ENCODE measurements at places on chromosomes 16 and 17.

DNA sequence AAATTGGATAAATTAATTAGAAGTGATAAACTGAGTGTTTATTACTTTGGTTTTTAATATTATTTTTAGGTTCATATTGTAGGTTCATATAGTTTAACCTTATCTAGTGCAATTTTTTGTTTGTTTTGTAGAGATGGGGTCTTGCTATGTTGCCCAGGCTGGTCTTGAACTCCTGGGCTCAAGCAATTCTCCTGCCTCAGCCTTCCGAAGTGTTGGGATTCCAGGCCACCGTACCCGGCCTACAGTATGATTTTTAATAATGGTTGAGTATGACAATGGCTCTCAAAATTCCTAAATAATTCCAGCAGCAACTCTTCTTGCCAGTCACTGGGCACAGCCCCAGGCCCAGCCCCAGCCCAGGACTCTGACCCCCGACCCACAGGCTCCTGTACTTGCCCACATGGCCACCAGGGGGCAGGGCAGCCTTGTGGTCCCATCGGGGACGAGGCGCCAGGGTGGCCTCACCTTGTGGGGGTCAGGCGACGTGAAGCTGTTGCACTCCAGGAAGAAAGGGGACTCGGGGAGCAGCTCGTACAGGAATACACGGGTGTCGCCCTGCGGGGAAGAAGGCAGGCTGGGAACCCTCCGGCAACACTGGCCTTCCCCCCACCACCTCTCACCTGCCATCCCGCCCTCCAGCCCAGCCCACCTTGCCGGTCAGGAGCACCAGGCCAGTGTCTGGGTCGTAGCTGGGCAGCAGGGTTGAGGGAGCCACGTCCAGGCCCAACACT is 7.9 kb upstream of the PAM16 start:
- DNase-seq: peak; percentile 28

DNA sequence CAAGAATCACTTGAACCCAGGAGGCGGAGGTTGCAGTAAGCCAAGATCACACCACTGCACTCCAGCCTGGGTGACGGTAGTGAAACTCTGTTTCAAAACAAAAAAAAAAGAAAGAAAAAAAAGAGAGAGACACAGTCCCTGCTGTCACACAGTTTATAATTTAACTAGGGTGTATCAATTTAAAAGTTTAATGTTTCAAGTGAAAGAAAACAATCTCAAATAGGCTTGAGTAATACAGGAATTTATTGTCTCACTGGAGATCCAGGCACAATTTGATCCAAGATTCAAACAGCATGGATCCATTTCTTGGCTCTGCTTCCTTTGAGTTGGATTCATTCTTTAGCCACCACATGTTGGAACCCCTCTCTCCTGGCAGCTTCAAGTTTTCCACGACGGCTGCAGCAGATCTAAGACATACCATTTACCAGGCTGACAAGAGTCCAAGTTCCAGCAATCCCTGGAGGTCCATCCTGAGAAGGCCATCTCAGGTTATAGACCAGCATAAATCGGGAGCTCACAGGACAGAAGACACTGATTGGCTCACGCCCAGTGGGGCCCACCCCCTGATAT is 97.5 kb downstream of the YPEL2 start:
- DNase-seq: no peak

GRCh38 chr17:4577386-4577993 is 6.8 kb upstream of the SMTNL2 start:
- no peak for DNase-seq

- DNase-seq: no peak
These were observed 14.4 kb downstream of the NTAN1 start for GRCh38 chr16:15041271-15042004.

GRCh38 chr16:55615071-55615470 is 40.7 kb upstream of the SLC6A2 start:
- no peak for DNase-seq

DNA sequence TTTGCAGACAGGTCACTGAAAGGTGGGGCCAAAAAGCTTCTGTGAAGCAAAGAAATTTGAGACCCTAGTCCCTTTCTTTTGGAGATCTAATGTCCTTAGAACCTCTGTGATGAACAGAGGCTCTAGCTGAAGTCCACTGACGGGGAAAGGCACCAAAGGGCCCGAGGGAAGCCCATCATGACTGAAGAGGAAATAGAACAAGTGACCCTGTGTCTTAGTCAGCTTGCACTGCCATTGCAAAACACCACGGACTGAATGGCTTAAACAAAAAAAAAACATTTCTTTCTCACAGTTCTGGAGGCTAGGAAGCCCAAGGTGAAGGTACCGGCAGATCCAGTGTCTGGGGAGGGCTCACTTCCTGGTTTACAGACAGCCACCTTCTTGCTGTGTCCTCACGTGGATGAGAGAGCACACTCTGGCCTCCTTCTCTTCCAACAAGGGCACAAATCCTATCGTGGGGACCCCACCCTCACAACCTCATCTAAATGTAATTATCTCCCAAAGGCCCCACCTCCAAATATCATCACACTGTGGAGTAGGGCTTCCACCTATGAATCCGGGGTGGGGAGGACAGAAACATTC is 24.3 kb upstream of the ASGR2 start:
- no peak for DNase-seq

GRCh38 chr17:10756619-10757018 is 26.8 kb upstream of the TMEM220 start:
- no peak for DNase-seq

- no peak for DNase-seq
These were observed 18.8 kb downstream of the TANC2 start for GRCh38 chr17:62984801-62985200.

- no peak for DNase-seq
These were observed 19.3 kb downstream of the PEMT start for GRCh38 chr17:17572010-17572785.

GRCh38 chr17:42163113-42163512 is 8.3 kb upstream of the RAB5C start:
- DNase-seq: no peak

GRCh38 chr17:46744441-46744840 is 74.1 kb downstream of the WNT3 start:
- no peak for DNase-seq

DNA sequence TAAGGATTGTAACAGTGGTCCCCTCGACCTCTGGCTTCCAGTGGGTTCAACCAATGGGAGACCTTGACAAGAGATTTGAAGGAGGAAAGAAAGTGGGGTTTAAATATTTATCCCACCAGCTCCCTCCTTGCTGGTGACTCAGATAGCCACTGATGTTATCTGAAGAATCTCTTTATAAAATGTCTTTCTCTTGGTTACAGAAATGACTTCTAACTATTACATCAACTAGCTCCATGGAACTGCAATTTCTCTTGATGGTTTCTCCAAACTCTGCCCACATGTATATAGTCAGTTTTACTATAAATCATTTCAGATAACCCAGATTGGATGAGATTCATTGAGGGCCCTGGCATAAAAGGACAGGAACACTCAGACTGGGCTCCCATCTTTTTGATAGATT is 920.2 kb upstream of the SOX9 start:
- DNase-seq: no peak

- no peak for DNase-seq
These were observed 3.3 kb downstream of the BCAR1 start for GRCh38 chr16:75248142-75248535.

DNA sequence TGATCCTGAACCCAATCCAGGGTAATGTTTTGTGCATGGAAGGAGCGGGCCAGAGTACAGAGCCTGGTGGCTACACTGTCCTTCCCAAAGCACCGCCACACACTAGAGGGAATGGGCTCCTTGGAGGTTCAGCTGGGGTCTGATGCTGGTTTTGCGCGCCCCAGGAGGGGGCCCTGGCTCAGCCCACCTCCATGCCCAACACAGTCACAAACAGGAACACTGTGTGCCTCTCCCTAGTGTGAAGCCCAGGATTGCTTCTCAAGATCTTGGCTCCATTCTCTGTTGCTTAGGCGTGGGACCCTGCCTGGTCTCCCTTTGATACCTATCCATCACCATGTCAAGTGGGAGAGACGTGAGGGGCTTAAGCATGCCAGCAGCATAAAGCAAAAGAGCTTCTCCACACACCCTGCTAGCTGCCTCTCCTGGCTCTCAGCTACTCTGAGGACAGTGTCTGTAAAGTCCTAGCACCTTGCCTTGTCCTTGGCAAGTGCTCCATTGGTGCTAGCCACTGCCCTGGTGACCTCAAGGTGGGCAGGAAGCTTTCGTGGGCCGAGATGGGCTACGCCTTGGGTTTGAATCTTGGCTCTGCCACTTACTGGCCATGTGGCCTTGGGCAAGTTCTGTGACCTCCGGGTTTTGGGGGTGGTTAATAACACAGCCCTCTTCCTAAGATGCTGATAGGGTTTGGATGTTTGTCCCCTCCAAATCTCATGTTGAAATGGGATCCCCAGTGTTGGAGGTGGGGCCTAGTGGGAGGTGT is 122.2 kb downstream of the C16orf78 start:
- DNase-seq: no peak

DNA sequence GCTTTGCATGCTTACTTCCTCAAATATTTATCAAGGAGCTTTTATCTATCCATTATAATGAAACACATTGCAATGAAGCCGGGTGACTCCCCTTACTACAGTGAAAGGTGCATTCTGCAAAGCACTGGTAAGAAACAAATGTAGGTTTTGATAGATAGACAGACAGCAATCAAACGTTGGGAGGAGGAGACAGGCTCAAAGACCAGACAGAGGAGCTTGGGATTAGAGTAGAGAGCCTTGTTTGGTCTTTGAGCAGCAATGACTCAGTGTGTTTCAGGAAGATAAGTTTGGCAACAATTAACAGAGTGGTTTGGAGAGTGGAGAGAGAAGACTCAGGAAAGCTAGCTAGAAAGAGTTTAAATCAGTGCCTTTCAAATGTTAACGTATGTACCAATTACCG is 68.8 kb downstream of the ZNF18 start:
- DNase-seq: no peak

- no peak for DNase-seq
These were observed 9.0 kb downstream of the LRRC37B start for GRCh38 chr17:32016231-32016630.

- no peak for DNase-seq
These were observed 39.8 kb upstream of the KDM6B start for GRCh38 chr17:7794075-7794663.

DNA sequence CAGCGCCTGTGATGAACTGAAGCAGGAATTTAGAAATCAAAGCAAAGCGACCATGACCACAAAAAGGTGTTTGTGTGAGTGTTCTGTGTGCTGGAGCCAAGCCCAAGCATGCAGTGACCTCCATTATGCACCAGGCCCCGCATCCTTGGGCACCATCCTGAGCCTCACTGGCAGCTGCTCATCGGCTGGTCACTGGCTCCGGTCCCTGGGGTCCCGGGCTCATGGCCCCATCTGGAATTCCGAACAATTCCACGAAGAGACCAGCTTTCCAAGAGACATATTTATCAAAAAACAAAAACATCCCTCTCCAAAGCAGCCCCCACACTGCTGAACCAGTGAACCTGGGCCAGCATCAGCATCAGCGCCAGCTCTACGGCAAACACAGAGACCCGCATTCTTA is 15.2 kb upstream of the ZNF469 start:
- DNase-seq: no peak

GRCh38 chr17:72445055-72445991 is 324.5 kb downstream of the SOX9 start:
- no peak for DNase-seq
